ENCODE measurements at places on chromosomes 3 and 15.

GRCh38 chr3:49699281-49699979, 10.1 kb downstream of the RNF123 start:
- DNase-seq, result no peak

- no peak for DNase-seq
These were observed 110.6 kb upstream of the MEF2A start for GRCh38 chr15:99454941-99455788.

GRCh38 chr3:57283334-57283733, 9.2 kb downstream of the ASB14 start:
- DNase-seq, result no peak

DNA sequence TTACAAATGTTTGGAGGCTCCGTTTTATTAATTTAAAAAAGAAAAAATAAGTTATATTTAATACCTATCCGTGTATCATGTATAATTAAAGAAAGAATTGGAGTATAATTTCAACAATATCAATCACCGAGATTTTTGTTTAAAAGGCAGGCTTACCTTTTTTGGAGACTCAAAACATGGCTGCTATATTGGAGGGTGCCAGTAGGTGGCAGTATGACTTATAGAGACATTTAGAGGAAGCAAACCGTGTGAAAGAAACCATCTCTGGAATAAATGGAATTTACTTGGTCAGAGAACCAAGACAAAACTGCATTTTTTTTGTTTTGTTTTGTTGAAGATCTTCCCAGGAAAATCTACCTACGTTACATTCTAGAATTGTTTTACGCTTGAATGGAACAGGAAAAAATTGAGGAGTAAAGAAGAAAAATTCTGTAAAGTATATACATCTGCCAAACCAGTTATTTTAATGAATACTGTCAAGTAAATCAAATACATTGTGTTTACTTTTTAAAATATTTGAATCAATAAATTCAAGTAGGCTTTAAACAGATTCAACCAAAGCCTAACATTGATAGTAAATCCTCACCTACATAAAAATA, 802.6 kb upstream of the ALCAM start:
- DNase-seq, result no peak

All from NCI-H1417 treated with DMSO at 0.1 percent for 48 hours (cell line).